Activated naive CD8-positive, alpha-beta T cell treated with anti-CD3 and anti-CD28 coated beads, Interleukin-2, amount 10 ng/mL, durations not matched to agents 7 days and 5 days (primary cell): ENCODE measurements at places on chromosomes 11 and 22. TPM values are rescaled to one million over a fixed set of nuclear protein-coding genes. Genes with fewer than 3 reads are reported as not detected.

DNA sequence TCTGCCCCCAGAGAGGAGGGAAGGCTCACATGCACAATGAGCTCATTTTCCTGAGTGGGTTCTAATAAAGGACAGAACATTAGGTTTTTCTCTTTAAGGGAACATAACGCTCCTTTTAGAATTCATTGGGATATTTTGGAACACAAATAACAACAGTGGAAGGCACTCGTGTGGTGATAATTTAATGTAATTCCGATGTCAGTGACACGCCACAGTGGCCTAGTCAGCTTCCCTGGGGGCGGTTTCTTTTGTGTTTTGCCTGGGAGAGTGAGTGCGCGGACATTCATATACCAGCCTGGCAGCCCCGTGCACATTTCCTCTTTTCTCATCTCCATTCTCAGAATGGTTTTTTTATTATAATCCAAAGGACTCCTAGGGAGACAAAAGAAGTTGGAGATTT lies 41.1 kb downstream of the SEZ6L start:
- DNase-seq = no peak

Gene OR5B21
- total RNA-seq = 0.89 TPM

Gene CNGA4
- total RNA-seq = 0.22 TPM

- DNase-seq = no peak
Observed at GRCh38 chr11:24688981-24689380, 192.1 kb downstream of the LUZP2 start.

GRCh38 chr11:119619665-119620064 lies 109.3 kb downstream of the NECTIN1 start:
- DNase-seq = no peak

DNA sequence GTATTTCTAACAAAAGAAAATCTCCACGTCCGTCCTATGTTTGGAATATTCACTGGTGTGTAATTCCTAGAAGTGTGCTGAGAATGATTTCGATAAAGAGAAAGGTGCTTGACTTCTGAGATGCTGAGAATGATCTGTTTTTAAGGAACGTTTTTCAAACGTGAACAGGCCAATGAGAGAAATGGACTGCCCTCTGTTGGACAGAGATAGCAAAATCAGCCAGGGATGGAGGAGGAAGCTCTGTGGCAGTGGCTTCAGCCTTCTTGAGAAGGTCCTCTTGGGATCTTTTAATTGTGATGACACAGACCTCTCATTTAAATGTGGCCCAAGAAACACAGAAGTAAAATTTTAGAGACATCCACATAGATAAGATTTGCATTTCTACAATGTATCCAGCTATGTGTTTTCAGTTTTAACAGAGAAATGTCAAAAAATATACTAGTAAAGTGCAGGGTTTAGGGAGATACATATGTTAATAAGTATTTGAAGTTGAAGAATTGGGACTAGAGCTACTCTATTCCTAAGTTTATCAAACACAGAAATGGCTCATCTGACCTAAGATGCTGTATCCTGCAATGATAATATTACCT lies 84.0 kb upstream of the RCN1 start:
- DNase-seq = no peak
